SK-N-MC (cell line): ENCODE measurements at places on chromosomes 3 and 15.

- no peak for DNase-seq
Observed at GRCh38 chr3:127374086-127375010, 86.5 kb upstream of the PRR20G start.

GRCh38 chr15:70033529-70034140, 64.1 kb downstream of the TLE3 start:
- DNase-seq = no peak

DNA sequence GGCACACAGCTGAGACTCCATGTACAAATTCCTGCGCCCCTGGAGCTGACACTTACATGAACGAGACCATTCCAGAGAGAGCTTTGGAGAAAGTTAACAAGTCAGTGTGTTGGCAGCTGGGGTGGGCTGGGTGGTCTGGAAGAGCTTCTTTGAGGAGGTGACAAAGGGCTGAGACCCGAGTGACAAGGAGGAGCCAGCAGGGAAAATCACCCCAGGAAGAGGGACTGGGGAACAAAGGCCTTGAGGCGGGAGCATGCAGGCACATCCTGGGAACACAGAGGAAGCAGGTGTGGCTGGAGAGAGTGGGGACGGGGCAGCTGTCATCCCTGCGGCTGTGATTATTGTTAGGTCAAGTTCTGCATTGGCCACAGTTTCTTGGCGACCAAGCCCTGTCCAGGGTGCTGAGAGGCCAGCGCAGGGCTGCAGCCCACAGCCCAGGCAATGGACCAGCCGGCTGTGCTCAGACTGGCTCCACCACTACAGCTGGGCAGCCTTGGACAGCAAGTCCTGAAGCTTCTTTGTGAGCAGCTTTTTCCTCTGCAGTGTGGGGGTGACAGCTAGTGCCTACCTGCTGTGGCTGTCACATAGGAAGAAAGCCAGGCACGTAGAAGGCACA, 34.2 kb upstream of the PRR23E start:
- no peak for DNase-seq

- DNase-seq = no peak
Observed at GRCh38 chr3:55639143-55639542, 152.0 kb upstream of the WNT5A start.
